Anterior cingulate cortex (tissue), 58 donors: ENCODE measurements at places on chromosomes 11 and 22.

- no peak for DNase-seq
Measured at GRCh38 chr11:61832207-61832606, 4.1 kb downstream of the FADS2 start.

GRCh38 chr11:85752890-85753581 is 57.9 kb downstream of the SYTL2 start:
- no peak for DNase-seq

- no peak for DNase-seq
Measured at GRCh38 chr11:68959465-68960293, 21.1 kb downstream of the MRGPRD start.

- no peak for DNase-seq
Measured at GRCh38 chr11:45748801-45749200, 56.1 kb upstream of the SLC35C1 start.

DNA sequence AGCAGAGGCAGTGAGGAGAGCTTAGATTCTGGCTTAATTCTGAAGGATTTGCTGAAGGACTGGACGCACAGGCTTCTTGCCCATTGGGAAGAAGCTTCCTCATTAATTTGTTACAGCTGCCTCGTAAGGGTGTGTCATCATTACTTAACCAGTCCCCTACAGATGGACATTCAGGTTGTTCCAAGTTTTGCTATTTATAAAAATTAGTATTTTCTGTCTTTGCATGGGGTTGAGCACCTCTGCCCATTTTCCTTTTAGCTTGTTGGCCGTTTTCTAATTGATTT is 38.1 kb downstream of the CAPN1 start:
- no peak for DNase-seq

DNA sequence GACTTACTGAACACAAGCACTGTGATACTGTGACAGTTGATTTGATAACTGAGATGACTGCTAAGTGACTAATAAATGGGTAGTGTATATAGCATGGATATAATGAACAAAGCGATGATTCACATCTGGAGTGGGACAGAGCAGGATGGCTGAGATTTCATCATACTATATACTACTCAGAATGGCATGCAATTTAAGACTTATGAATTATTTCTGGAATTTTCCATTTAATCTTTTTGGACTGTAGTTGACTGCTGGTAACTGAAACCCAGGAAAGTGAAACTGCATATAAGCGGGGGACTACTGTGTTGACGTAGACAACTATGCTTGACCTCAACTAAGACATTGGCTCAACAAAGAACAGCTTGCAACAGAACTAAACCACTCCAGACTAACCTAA is 20.0 kb upstream of the NUCB2 start:
- no peak for DNase-seq
